ENCODE measurements at places on chromosomes 2 and 18. TPM values are rescaled to one million over a fixed set of nuclear protein-coding genes. Genes with fewer than 3 reads are reported as not detected.

CDH20 gene
- not detected for total RNA-seq

SERPINB4 gene
- total RNA-seq: 63.5 TPM

CNTNAP5 gene
- not detected for total RNA-seq

DNAH6 gene
- 0.14 TPM for total RNA-seq

C2orf72 gene
- not detected for total RNA-seq

QPCT gene
- total RNA-seq: 16.1 TPM

LONRF2 gene
- not detected for total RNA-seq

RBKS gene
- 1.7 TPM for total RNA-seq

SULT1C4 gene
- not detected for total RNA-seq

ATIC gene
- total RNA-seq: 80.3 TPM

UGT1A8 gene
- total RNA-seq: 0.14 TPM

GAL3ST2 gene
- total RNA-seq: not detected

TSGA10 gene
- total RNA-seq: 8.6 TPM

ST8SIA5 gene
- not detected for total RNA-seq

RSAD2 gene
- total RNA-seq: 1.1 TPM

Data from nasal cavity respiratory epithelium epithelial cell of viscerocranial mucosa (primary cell).